T-helper 2 cell treated with Interferon-gamma antibody and Interleukin-4, amounts not matched to agents 5 μg/mL and 100 μg/mL, for 36 hours (primary cell): ENCODE measurements at places on chromosomes 12 and 14.

GRCh38 chr12:93991829-93992461 is 156.4 kb upstream of the PLXNC1 start:
- DNase-seq = no peak

DNA sequence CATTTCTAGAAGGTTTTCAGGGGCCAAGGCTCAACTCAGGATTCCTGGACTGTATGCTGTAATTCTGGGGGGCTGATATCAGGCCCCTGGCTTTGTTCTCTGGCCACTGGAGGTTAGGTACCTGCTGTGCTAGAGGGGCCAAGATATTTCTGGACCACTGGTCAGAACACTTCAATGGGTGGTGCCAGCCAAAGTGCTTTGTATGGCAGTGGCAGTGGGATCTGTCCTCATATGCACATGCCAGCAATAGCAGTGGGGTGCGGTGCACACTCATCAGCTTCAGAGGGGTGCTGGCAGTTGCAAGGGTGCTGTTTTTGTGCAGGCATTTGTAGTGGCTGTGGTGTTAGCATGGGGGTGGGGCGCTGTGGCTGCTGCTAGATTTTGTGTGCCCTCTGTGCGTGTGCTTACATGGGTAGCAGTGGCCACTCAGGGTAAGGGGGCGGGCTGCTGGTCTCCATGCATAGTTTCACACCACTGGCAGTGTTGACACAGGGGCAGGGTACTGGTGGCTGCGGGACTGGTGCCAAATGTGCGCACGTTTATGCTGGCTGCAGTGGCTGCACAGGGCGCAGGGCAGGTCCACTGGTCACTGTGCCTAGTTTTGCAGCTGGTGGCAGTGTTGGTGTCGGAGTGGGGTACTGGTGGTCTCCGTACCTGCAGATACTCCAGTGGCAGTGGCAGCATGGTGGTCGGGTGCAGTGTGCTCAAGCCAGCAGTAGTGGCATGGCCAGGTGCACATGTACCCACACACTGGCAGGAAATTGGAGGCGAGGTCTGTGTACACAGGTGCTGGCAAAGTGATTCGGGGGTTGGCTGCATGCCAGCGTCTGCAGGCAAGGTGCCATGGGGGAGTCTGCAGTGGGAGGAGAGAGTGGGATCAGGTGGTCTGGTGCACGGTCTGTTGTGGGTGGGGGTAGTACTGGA is 12.6 kb downstream of the NOPCHAP1 start:
- DNase-seq = no peak

GRCh38 chr12:49664591-49665239 is 41.4 kb downstream of the PRPF40B start:
- DNase-seq = no peak

- DNase-seq = peak; percentile 85
Observed at GRCh38 chr14:75497191-75497590, 25.1 kb upstream of the BATF start.

DNA sequence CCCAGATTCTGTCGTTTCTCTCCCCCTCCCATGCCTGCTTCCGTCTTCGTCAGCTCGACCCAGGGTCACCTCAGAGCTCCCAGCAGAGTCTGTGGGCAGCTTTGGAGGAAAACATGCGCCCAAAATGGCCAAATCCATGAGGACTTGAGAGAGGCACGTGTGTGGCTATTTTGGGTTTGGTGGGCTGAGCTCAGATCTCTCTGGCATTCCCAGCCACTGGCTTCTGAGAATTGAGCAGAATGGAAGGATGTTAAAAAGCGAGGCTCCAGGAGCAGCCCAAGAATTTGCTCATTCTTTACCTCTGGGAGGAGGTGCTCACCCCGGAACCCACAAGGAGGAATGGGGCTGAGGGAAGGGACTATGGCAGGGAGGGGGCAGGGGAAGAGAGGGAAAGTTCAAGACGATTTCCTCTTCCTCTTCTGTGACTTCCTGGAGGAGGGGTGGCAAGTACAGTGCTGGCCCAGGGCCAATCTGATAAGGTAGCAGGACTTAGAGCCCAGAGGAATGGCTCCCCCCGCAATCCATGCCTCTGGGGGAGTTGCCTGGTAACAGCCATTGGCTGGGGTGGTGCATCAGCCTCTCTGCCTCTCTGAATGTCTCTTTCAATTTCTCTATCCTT is 20.1 kb downstream of the TSPAN9 start:
- no peak for DNase-seq

- no peak for DNase-seq
Observed at GRCh38 chr14:76314521-76315034, 61.4 kb upstream of the ESRRB start.

- DNase-seq = no peak
Observed at GRCh38 chr14:92247341-92247740, 75.6 kb upstream of the SLC24A4 start.

DNA sequence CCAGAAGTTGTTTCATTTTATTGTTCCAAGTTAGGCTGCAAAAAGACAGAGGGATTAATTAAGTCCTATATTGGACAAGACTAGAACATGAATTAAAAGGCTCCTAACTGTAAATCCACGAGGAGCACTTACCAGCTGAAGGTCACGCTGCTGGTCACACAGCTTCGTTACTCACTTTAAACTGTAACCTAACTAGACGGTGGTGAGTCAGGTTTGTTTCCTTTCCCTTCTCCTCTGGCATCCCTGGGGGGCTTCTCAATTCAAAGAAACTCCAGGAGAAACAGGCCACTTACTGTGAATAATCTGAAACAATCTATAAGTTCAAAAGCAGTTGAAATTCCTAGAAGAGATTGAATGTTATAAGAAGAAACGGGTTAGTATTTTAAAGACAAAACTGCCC is 331.4 kb downstream of the BCAT1 start:
- no peak for DNase-seq

- DNase-seq = no peak
Observed at GRCh38 chr12:89183985-89184435, 168.3 kb downstream of the DUSP6 start.

DNA sequence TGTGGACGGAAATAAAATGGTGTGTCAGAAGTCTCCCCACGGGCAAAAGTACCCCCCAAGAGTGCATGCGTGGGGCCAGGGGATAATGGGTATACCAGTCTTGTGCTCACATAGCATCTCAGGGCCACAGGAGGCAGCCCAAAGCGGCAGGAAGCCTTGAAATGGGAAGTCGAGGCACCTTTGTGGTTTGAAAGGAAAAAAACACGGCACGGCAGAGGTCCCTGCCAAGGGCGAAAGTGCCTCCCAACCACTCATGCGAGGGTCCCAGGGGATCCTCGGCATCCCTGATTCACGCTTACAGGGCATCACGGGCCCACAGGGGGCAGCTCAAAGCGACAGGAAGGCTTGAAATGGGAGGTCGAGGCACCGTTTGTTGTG is 583.2 kb downstream of the ALG10 start:
- DNase-seq = no peak

DNA sequence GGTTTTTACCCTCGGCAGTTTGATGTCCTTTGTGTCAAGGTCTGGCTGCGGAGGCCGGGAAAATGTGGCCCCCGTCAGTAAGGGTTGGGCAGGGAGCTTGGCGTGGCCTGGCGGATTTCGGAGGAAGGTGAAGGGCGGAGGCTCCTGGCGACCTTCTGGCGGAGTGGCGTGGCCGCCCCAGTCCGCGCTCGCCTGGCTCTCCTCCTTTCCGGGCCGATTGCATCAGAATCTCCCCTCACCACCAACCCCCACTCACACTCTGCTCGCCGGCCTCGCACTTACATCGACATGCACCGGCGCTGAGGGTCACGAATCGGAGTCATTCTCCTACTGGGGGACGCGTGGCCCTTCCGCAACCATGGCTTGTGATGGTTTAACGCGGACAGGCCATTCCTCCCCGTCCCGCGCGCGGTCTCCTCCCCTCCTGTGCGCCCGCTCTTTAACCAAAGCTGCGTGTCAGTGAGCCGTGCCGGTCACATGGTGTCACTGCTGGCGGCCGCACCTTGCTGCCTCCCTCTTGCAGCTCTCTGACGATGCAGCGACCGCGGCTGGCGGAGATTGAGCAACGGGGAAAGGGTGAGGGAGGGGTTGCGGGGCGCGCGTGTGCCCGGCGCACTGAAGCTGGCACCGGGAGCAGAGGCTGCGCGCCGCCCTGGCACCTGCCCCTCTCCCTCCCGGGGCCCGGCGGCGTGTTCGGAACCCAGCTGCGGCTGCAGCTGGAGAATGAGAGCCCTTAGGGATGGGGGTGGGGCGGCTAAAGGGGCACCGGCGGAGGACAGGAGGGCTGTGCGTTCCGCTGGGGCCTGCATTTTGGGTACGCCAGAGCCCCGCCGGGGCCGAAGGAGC is at the start of gene SLC38A1:
Gene SLC38A1 (minus strand): TSS at position 461 of the 846 bp plus-strand sequence. CDS start 29,243 bp downstream, outside the sequence.
- DNase-seq = peak; percentile 83

GRCh38 chr12:19234171-19234704 is 104.7 kb downstream of the PLEKHA5 start:
- no peak for DNase-seq

GRCh38 chr12:110223777-110224378 is 57.2 kb upstream of the ATP2A2 start:
- DNase-seq = no peak

DNA sequence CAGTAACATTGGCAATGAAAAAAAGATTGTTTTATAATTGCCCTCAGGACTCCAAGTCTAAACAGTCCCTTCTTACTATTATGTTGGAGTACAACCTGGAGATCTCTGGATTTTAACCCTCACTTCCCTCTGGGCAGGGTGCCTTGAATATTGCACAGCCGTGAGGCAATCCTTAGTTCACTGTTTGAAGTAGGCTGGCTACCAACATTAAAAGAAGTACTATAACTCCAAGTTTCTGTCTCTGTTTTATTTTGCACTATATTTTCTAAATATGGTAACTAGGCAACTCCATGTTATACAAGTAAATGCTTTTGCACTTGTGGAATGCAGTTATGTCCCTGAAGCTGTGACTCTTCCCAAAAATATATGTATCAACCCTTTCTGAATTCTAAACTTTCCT is 490.7 kb downstream of the EGLN3 start:
- DNase-seq = no peak

DNA sequence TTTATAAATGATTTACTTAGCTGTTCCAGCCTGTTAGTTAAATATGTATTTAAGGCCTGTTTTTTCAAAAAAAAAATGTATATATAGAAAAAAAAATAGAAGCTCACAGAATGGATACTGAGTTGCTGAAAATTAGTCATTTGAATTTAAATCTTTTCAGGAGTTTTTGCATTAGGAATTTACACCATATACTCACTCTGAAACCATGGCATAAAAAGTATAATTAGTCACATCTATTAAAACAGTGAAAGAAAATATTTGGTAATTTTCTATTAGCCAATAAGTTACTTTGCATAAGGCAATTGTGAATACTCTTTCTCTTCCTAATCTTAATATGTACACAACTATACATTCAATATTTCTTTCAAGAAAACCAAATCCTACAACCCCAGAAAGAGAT is 51.9 kb downstream of the HMGA2 start:
- DNase-seq = no peak

- no peak for DNase-seq
Observed at GRCh38 chr12:128387811-128388422, 120.9 kb downstream of the TMEM132C start.

DNA sequence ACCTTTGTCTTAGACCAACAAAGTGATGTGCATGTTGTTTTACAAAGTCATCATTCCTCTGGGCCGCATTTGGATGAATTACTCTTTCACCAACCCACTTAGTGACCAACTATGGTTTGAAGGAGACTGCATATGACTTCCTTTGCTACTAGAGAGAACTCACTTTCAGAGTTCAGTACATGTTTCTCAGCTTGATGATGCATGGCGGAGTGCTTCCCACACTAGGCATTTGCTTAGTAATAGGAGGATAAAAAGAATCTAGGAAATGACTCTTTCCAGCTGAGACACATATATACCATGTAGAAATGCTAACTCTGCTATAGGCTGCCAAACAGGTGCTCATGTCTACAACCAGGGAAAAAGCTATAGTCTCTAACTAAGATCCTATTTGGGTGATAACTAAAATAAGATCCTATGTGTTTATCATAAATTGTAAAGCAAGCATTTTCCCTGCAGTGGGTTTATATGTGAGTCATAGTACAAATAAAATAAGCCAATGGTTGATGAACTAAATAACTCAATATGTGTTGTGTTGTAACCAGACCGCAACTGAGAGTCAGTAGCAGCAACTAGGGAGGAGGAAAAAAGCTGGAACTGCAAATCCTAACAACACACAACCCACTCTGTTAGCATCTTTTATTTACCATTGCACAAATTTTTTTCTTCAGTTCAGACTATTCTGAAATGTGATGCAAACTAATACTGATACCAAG is 87.2 kb downstream of the TSPAN8 start:
- no peak for DNase-seq

DNA sequence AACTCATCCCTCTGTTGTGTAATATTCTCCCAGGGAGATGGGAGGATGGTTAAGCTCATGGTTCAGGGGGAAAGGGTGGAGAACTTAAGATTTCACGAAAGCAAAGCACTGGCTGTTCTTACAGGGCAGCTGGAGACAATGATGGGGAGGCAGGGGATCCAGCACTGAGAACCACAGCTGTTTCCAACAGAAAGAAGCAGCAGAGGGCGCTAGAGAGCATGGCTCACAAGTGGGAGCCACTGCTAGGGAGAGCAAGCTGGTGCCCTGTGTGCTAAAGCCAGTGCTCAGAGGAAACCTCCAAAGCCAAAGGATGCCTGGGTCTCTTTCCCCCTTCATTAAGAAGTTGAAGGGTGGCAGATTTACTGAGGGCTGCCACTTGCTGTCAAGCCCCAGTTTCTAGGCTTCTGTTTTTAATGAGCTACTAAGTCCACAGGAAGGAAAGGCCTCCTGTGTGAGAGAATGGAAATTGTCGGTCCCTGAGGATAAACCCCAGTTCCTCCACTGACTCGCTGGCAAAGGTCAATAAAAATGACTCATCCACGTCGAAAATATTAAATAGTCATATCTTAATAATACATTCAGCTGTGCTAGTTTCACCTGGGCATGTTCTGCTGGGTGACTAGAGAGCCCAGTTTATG is 199.7 kb downstream of the ANO2 start:
- DNase-seq = peak; percentile 34

DNA sequence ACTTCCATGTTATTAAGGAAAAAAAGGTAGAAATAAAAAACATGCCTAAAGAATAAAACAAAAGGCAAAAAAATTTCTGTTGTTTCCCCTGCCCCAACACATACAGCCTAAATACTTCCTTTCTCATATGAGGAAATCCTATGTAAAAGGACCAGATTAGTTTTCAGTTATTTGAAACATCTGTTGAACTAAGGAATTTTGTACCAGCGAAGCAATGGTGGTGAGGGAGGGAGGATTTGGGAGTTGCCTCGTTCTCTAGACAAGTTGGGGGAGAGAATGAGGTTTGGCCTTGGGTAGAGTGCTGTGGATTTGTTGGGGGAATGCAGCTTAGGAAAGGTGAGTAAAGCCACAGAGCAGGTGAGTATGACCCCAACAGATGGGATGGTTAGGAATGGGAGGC is 141.5 kb upstream of the RFLNA start:
- DNase-seq = no peak

DNA sequence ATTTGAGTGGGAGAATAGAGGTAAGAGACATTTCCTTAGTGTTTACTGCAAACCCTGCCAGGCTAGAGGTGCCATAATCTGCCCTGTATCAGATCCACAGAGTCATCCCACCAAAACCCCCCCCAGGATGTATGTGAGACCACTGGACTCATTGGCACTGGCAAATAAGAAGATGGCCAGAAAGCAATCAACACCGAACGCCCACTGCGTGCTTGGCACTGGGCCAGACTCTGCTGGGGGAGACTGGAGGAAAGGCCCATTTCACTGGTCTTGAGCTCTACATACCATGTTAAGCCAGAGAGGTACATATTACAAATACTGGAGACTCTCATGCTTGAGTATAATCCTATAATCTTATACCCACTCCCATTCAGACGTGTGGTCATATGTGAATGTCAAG is 44.0 kb downstream of the SMUG1 start:
- no peak for DNase-seq

- DNase-seq = no peak
Observed at GRCh38 chr14:65346895-65347294, 65.6 kb upstream of the FUT8 start.
